Activated CD8-positive, alpha-beta memory T cell treated with anti-CD3 and anti-CD28 coated beads, Interleukin-2, amount 50 U/mL, for 48 hours (primary cell): ENCODE measurements at places on chromosomes 5 and 9.

GRCh38 chr5:177099422-177100093, 12.8 kb downstream of the FGFR4 start:
- no peak for DNase-seq

- DNase-seq, result no peak
Measured at GRCh38 chr9:78674874-78675273, 377.9 kb downstream of the PSAT1 start.

- no peak for DNase-seq
Measured at GRCh38 chr9:83772860-83773259, 44.7 kb downstream of the GKAP1 start.

DNA sequence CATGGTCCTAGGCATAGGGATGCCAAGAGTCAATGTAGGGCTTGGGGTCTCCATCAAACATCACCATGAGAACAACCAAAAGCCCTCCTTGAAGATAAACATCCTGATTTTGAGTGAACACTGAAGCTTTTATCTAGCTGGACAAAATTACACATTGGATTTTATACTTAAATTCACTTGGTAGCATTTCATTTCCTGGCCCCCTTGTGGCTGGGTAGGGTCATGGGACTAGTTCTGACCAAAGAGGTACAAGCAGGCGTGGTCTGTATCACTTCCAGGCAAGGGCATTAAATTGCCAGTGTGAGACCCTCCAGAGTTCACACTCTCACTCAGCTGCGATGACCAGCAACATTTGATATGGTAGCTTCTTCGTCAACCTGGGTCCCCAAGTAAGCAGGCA, 320.3 kb downstream of the ACTL7B start:
- DNase-seq, result no peak

DNA sequence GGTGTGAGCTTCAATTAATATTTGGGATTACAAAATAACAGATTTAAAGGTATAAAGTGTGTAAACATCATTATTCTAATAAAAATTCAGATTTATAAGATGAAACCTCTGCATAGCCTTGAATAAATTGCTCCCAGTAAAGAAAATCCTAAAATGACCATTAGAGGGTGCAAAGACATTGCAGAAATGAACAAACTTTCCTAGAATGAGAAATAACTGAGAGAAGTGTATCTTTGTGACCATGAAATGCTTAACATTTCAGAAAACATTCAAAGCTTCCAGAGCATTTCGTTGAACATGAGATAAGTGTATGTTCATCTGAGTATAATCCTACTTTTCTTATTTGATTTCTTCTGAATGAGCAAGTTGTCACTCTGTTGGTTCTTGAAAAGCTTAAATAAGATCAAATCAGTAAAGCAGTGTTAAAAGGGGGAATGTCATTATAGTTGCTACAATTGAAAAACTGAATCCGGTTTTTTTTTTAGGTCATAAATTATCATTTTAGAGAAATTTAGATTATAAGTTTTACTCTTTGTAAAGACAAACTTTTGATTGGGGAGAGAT, 24.7 kb upstream of the NUDT12 start:
- no peak for DNase-seq

- DNase-seq, result no peak
Measured at GRCh38 chr9:105861972-105862371, 167.6 kb downstream of the TMEM38B start.
